ENCODE measurements at places on chromosomes 5 and 9. TPM values are rescaled to one million over a fixed set of nuclear protein-coding genes. Genes with fewer than 3 reads are reported as not detected.

The HAVCR2 gene
- total RNA-seq = 1.7 TPM

DNA sequence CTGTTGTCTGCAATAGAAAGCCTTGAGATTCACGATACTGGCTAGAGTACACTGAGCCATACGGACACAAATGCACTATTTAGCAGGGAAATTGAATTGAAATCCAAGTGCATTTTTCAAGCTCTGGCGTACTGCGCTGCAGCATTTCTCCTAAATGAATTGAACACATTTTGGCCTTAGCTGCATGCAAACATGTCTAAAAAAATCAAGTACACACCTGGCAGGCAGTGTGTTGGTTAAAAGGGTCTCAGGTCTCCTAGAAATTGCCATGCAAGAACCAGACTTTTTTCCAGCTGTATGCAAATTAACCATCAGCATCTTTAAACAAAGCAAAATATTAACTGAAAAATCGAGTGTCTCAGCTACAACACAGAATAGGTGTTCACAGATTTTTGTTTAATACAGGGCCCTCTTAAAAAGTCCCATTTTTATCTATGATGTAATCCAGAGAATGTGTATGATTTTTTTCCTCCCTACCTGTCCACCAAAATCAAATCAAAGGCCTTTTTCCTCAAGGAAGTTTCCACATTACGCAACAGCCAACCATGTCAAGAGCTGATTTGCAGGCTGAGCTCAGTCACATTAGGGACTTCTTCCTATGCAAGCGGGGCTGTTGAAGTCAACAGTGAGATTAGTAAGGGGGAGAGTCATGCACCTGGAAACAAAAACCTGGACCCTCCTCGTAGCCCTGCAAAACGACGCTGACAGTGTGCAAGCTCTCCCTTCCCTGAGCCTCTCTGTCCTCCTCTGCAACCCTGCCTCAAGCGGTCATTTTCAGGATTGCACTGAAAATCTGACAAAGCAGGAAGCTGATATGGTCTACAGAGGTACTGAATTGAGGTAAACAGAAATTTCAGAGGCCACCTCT lies 14.1 kb upstream of the SFXN1 start:
- no peaks in the 10 kb centered on the region for H3K27me3 ChIP-seq
- no peak overlapping the region for H3K4me3 ChIP-seq
- no peaks in the 10 kb centered on the region for H3K4me1 ChIP-seq
- DNase-seq = no peak
- H3K36me3 ChIP-seq = no peaks in the 10 kb centered on the region

GRCh38 chr5:161414896-161415295 lies 131.6 kb downstream of the GABRB2 start:
- H3K27me3 ChIP-seq = no peaks in the 10 kb centered on the region
- H3K36me3 ChIP-seq = no peaks in the 10 kb centered on the region
- no peak overlapping the region for H3K4me3 ChIP-seq
- H3K4me1 ChIP-seq = no peaks in the 10 kb centered on the region
- DNase-seq = no peak

The ACTL7A gene
- not detected for total RNA-seq

- DNase-seq = no peak
- H3K4me3 ChIP-seq = no peak overlapping the region
- H3K4me1 ChIP-seq = no peaks in the 10 kb centered on the region
- no peaks in the 10 kb centered on the region for H3K36me3 ChIP-seq
- H3K27ac ChIP-seq = no peak overlapping the region
- no peaks in the 10 kb centered on the region for H3K27me3 ChIP-seq
These were observed 63.4 kb downstream of the NR6A1 start for GRCh38 chr9:124707666-124708065.

DNA sequence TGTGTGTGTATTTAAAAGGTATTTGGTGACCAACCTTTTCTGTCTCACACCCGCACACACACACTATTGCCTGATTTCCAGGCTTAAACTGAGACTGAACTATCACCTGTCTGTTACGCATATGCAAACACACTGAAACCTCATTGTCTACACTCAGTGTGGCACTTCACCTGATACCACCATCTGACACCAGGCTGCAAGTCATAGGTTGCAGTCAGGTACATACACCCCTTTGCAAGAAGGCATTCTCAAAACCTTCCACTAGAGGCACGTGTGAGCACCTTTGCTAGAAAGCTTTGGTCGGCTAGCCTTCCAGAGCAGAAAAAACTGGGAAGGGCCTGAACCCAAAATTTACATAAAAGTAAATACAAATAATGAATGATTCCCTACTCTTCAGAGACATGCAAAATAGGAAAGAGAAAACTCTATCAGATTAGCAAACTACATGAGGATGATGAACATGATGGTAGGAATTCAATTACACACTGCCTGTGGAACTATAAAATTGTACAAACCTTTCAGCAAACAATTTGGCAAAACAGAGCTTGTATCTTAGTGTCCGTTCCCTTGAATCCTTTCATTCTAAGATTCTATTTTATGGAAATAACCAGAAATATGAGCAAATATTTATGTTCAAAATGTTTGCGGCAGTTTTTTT lies 5.9 kb upstream of the FOXD1 start:
- no peak overlapping the region for H3K4me3 ChIP-seq
- no peaks in the 10 kb centered on the region for H3K27me3 ChIP-seq
- H3K36me3 ChIP-seq = no peaks in the 10 kb centered on the region
- no peak for DNase-seq
- H3K4me1 ChIP-seq = peaks cover 7% of the 10 kb centered on the region

Measured in ascending aorta (tissue), 2 donors.